ENCODE measurements at places on chromosomes 7 and 10.

- DNase-seq = peak; percentile 59
These were observed 10.2 kb downstream of the CUTC start for GRCh38 chr10:99742254-99742653.

GRCh38 chr7:549066-549890, 29.6 kb upstream of the PDGFA start:
- no peak for DNase-seq

DNA sequence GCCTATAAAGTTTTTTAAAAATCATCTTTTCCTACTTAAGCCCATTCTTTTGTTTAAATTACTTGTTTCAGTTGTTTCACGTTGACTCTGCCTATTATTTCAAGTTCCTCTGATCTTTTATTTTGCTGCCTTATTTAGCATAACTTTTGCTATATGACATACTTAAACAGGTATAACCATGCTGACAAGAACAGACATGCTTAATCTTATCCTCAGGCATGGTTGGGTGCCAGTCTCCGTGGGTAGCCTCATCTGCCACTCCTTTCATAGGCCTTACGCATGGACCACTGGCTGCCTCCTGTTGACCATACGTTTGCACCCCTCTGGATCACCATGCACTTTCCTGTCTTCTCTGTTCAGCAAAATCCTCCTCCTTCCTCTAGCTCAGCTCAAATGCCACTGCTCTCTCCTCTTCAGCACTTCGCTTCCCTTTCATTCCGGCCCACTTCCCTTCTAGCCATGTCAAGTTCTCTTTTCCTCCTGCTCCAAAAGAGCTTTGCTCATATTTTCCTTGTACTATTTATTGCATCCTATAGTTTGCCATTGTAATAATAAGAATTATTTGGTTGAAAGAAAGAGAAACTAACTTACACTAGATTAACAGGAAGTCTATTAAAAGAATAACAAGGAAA, 10.0 kb upstream of the TSPAN33 start:
- DNase-seq = no peak

- no peak for DNase-seq
These were observed 623.7 kb downstream of the PARD3 start for GRCh38 chr10:34191406-34191805.

- no peak for DNase-seq
These were observed 8.7 kb downstream of the ZKSCAN1 start for GRCh38 chr7:100024020-100024619.

- DNase-seq = peak; percentile 84
These were observed 64.7 kb downstream of the BICC1 start for GRCh38 chr10:58577437-58577777.

DNA sequence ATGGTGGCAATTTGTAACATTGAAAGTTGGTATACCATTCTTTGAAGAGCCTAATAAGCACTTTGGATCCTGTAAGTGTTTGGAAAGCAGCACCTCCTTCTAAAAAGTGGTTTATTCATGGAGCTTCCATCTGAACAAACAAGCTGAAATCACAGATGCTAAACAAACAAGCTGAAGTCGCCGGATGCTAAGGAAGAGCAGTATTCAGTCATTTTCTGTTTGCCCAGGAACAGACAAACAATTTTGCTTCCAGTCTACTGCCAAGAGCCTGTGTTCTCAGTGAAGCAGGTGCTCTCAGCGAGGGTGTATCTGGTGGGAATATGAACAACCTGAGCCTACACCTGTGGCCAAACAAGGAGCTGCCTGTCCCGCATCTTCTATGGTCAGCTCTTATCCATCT, 6.3 kb downstream of the COL28A1 start:
- DNase-seq = no peak
